GM06990 (cell line): ENCODE measurements at places on chromosomes 4 and X.

DNA sequence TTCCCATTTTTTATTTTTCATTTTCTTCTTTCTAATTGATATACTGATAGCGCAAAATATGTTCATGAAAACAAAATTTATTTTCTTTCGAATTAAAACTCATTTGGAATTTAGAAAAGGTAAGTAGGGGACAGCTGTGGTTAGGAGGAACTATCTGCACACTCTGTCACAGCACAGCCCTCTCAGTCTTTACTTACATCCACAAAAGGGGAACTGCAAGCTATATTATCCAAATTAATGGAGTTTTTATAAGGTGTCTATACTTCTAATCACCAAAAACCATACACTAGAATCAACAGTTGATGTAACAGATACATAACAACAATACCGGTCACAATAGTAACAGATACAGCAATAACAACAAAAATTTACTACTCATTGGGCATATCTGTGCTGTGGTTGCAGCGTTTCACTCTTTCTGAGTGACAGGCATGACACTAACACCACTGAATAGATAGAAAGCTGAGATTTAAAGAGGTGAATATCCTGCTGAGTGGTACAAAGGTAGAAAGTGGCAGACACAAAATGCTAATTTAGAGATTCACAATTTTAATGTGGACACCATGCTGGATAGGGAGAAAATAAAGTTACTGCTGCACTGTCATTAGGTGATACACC is 160.7 kb downstream of the PPP3CA start:
- DNase-seq, result no peak

GRCh38 chr4:5826437-5827107 is 66.3 kb downstream of the CRMP1 start:
- no peak for DNase-seq

DNA sequence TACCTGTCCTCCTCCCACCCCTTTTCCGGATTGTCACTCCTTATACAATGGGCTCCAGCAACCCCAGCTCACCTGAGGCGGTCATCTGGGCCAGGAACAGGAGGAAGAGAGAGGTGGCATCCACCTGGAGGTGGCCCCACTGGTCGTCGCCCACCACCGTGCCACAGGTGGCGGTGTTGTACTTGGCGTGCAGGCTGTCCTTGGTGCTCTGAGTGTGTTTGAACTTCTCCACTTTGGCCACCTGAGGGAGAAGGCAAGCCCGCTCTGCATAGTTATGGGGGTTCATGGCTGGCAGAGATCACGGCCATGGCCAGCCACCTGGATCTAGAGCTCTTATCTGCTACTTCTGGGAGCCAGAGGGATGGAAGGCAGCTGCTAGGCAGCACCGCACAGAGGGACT is 32.9 kb downstream of the PHKA2 start:
- no peak for DNase-seq

DNA sequence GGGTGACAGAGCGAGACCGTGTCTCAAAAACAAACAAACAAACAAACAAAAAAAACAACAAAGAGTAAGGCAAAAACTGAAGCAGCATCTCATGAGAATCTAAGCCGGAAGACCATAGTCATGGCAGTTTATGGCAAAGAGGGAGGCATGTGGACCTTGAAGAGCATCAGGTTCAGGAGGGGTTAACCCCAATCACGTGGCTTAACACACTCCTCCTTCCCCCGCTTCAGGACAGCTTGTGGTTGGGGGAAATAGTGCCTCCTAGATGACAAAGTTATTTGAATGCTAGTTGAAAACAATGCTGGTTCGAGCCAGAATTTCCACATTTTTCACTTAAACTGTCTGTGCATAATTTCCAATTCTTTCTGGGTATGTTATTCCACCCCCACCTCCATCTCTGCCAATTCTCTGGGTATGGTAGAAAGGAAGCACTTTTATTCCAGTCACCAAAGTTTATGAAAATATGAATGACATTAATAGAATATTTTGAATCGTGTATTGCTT is 11.7 kb upstream of the MAP7D3 start:
- no peak for DNase-seq

GRCh38 chr4:137414802-137415201 is 117.5 kb downstream of the PCDH18 start:
- DNase-seq, result no peak

- DNase-seq, result no peak
Observed at GRCh38 chr4:138199568-138200235, 42.4 kb downstream of the SLC7A11 start.

DNA sequence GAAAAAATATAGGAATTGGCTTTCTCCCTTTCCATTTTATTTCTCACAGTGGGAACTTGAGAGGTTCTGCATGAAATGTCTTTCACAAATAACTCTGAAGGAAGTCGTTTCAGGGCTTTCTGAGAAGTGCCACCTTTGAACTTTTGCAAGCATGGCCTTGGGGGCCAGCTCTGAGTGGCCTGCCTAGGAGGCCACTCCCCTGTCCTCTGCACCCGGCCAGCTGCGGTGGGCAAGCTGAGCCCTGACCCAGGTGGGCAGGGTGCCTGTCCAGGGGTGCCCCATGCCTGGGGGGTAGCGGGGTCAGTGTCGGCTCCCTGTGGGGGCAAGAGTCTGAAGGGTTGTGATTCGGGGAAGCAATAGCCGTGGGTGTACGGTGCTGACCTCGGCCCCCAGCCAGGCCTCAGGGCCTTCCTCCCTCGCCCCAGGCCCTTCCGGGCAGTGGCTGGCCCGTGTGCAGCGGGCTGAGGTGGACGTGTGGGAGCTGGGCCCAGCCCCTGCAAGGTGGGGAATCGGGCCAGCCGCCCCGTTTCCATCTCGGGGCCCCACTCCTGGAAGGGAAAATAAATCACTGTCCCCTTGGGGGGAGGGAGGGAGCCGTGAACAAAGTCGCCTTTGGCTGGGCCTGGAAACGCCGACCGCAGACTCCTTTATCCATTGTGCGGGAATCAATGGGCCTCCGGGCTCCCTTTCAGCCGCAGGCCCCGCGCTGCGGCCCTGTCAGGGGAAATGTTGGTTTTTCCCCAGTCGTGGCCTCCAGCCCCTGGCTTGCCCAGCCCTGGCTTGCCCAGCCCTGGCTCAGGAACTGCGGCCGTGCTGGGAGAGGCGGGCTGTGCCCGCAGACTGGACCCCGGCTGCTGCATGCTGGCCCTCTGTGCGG is 3.1 kb downstream of the FGFRL1 start:
- no peak for DNase-seq
